ENCODE measurements at places on chromosomes 3 and 15. TPM values are rescaled to one million over a fixed set of nuclear protein-coding genes. Genes with fewer than 3 reads are reported as not detected.
A peak's percentile ranks its signal among the peaks of the same experiment; 100 is the strongest.

DNA sequence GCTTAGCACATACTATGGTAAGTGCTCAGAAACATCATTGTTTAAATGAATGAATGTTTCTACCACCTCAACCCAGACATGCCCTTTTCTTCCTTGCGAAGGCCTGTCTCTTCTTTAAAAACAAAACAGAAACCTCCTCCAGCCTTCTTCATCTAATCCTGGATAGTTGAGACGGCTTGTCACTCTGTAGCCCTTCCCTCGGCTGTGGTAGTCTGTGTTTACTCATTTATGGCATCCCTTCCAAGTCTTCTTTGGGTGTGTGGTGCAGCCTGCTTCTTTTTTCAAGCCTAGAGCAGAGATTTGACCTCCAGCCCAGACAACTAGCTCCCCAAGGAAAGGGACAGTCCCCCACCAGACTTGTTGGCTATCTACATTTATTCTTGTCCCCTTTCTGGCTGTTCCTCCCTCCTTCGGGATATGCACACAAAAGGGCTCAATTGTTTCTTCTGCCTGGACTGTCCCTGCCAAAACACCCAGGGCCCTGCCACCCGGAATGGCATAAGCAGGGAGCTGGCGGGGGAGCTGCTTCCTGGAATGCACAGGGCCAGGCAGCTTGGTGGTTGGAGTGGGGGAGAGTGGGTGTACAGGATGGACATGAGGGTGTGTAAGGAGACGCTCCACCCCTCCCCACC is 67.8 kb downstream of the ITGA11 start:
- peak; percentile 76 for DNase-seq

DNA sequence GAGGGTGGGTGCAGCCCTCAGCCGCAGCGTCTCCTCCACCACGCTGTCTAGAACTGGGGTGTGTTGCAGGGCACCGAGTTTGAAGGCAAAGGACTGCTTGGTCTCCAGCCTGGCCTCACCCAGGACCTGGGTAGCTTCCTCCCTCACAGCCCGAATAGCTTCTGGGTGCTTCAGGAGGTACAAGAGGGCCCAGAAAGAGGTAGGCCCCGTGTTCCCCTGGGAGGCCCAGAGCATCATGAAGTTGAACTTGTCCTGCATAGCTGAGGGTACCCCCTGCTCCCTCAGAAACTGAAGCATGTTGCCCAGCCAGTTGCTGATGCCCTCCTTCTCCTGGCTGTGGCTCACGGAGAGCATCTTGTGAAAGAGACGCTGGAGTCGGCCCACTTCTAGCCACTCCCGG is 930 bp downstream of the CYP8B1 start:
- no peak for DNase-seq

CNTN6 gene
- total RNA-seq, result not detected

RPP25 gene
- total RNA-seq, result 3.4 TPM

- peak; percentile 87 for DNase-seq
Measured at GRCh38 chr15:57562196-57562769, 29.4 kb upstream of the MYZAP start.

- peak; percentile 62 for DNase-seq
Measured at GRCh38 chr15:80776420-80777045, 2.6 kb upstream of the CEMIP start.
